Aorta (tissue), 5 donors: ENCODE measurements at places on chromosomes 4 and X. TPM values are rescaled to one million over a fixed set of nuclear protein-coding genes. Genes with fewer than 3 reads are reported as not detected.

- no peak for DNase-seq
- H3K27ac ChIP-seq: no peak overlapping the region
- H3K36me3 ChIP-seq: no peaks in the 10 kb centered on the region
- no peak overlapping the region for H3K4me3 ChIP-seq
Observed at GRCh38 chrX:30525732-30526131, 51.8 kb downstream of the TASL start.

DNA sequence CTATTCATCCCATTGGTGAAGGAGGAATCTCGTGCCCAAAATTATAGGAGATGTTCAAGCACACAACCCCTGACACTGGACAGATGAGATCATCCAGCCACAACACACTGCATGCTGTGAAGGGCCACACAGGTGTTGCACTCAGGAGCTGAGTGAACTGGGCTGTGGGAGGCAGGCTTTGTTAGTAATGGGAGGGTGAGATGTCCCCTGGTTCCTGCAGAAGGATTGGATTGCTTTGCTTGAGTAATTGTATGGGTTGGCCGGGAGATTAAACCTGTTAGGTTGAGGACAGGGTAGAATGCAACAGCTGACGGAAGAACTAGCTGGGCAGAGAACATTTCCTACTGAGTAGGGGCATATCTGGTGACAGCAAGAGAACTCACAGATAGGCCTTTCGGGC, 152.2 kb downstream of the TACR3 start:
- no peak overlapping the region for H3K4me3 ChIP-seq
- no peak overlapping the region for H3K27ac ChIP-seq
- no peaks in the 10 kb centered on the region for H3K27me3 ChIP-seq
- no peaks in the 10 kb centered on the region for H3K36me3 ChIP-seq

DNA sequence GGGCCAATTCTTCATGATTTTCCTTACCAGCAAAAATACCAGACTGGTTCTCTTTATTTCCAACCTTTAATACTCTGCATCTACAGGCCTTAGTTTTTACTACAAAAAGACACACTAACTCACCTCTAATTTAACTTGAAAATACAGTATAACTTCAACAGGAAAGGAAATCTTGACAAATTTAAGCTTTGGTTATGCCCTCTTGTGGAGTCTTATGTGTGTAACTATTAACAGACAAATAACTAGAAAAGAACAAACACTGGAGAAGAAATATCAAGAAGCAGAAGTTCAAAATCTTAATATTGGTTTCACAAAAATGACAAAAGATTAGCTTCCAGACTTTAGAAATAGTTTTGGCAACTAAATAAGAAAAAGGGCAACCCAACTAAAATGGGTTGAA, 33.0 kb downstream of the PPA2 start:
- H3K4me3 ChIP-seq: no peak overlapping the region
- DNase-seq: no peak
- H3K27ac ChIP-seq: no peak overlapping the region

DNA sequence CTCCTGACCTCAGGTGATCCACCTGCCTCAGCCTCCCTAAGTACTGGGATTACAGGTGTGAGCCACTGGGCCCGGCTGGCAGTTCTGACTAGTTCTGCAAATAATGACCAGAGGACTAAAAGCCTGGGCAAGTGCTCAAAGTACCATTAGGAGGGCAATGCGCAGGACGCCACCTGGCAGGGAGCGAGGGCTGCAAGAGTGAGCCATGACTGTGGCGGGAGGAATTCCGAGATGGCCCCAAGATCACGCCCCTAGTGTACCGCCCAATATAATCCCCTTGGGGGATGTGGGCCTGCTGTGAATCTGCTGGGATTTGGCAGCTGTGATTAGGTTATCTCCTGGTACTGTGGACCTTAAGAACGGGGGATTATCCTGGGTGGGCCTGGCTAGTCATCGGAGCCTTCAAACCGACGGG, 26.2 kb upstream of the GPR78 start:
- no peaks in the 10 kb centered on the region for H3K27me3 ChIP-seq
- H3K4me3 ChIP-seq: no peak overlapping the region
- no peaks in the 10 kb centered on the region for H3K4me1 ChIP-seq

GRCh38 chrX:101359966-101360365, 11.4 kb upstream of the TIMM8A start:
- no peaks in the 10 kb centered on the region for H3K4me1 ChIP-seq
- no peak overlapping the region for H3K4me3 ChIP-seq
- no peaks in the 10 kb centered on the region for H3K27me3 ChIP-seq
- no peak for DNase-seq

CDKL2 gene
- total RNA-seq: 2.3 TPM

DNA sequence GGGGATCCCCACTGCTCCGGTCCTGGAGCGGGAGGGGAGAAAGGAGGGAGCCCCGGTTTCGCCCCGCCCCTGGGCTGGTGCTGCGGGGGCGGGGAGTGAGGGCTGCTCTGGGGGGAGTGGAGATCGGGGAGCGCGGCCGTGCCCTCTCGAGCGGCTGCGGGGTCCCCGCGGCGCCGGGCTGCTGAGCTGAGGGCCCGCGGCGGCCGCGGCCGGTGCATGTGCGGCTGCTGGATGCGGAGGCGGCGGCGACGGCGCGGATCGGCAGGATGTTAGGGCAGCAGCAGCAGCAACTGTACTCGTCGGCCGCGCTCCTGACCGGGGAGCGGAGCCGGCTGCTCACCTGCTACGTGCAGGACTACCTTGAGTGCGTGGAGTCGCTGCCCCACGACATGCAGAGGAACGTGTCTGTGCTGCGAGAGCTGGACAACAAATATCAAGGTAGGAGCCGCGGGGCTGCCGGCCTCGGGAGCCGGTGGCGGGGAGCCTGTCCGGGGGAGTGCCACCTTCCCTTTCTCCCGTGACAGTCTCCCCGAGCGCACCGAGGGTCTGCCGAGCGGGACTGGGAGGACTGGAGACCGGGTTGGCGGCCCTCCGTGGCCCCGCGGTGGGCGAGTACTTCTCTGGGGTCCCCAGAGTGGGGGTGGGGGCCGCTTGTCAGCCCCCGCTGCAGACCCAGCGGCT, at the start of gene ING2:
TSS of gene ING2 (plus strand) at position 129 of the 681 bp plus-strand sequence. CDS start at position 267, 138 bp downstream.
- H3K27ac ChIP-seq: peak within 1 kb of the TSS; percentile 82
- H3K36me3 ChIP-seq: no peaks in the 10 kb centered on the region
- no peak for DNase-seq
- no peaks in the 10 kb centered on the region for H3K27me3 ChIP-seq

FAM9C gene
- total RNA-seq: not detected

GABRG1 gene
- total RNA-seq: not detected
